ENCODE measurements at places on chromosomes 4 and X. TPM values are rescaled to one million over a fixed set of nuclear protein-coding genes. Genes with fewer than 3 reads are reported as not detected.

- DNase-seq: no peak
- H3K36me3 ChIP-seq: no peaks in the 10 kb centered on the region
- H3K27me3 ChIP-seq: peaks cover 48% of the 10 kb centered on the region
- no peak overlapping the region for H3K4me3 ChIP-seq
Measured at GRCh38 chr4:20683766-20684165, 16.5 kb upstream of the PACRGL start.

The RHOXF1 gene
- not detected for total RNA-seq

DNA sequence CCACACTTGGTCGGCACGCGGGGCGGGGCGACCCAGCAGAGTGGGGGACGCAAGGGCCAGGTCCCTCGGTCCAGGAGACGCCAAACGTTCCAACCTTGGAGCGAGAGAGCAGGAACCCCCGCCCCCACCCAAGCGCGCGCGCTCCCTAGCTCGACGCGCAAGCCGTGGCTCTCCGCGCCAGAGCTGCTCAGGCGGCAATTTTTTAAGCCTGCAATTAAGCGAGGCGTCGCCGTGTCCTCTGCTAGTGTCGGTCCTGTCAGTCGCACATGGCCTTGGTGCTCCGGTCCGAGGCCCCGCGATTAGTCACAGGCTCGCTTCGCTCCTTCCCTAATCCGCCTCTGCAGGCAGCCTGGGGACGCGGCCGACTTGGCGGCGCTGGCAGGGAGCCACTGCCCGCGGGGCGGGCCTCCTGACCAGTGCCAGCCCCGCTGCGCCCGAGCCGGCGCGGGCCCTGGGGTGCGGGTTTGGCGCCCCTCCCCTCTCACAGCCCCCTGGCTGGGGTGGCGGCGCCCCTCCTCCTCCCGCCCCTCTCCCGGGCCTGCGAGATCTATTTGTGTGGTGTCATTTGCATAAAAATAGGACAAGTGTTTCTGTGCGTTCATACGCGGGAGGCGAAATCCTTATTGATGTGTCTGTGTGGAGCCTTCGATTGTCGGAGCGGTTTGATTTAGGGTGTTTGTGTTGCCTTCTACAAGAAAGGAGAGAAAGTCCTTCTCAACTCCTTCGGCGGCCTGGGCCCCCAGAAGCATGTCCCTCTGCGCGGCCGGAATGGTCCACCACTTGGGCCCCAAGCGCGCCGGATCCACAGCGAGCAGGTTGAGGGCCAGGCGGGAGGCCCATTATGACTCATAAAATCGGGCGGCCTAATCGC is 9.8 kb upstream of the BCOR start:
- H3K4me1 ChIP-seq: peaks cover 12% of the 10 kb centered on the region
- peak overlapping the region; percentile 32 for H3K27ac ChIP-seq
- H3K4me3 ChIP-seq: peak overlapping the region; percentile 61
- no peaks in the 10 kb centered on the region for H3K36me3 ChIP-seq
- no peaks in the 10 kb centered on the region for H3K27me3 ChIP-seq

- H3K4me1 ChIP-seq: peaks cover 14% of the 10 kb centered on the region
- no peaks in the 10 kb centered on the region for H3K36me3 ChIP-seq
- H3K27ac ChIP-seq: no peak overlapping the region
Measured at GRCh38 chr4:171813526-171814250, 484 bp downstream of the GALNTL6 start.

The MAGEB1 gene
- total RNA-seq: not detected
